ENCODE measurements at places on chromosomes 12 and 14.

DNA sequence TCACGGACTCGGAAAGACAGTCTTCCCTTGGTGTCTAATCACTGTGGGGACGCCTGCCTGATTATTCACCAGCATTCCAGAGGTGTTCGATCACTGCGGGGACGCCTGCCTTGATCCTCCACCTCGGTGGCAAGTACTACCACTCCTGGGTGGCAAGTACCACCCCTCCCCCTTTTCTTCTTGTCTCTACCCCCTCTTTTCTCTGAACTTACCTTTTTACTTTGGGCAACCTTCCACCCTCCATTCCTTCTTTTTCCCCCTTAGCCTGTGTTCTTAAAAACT lies 12.0 kb upstream of the LGMN start:
- DNase-seq = no peak

DNA sequence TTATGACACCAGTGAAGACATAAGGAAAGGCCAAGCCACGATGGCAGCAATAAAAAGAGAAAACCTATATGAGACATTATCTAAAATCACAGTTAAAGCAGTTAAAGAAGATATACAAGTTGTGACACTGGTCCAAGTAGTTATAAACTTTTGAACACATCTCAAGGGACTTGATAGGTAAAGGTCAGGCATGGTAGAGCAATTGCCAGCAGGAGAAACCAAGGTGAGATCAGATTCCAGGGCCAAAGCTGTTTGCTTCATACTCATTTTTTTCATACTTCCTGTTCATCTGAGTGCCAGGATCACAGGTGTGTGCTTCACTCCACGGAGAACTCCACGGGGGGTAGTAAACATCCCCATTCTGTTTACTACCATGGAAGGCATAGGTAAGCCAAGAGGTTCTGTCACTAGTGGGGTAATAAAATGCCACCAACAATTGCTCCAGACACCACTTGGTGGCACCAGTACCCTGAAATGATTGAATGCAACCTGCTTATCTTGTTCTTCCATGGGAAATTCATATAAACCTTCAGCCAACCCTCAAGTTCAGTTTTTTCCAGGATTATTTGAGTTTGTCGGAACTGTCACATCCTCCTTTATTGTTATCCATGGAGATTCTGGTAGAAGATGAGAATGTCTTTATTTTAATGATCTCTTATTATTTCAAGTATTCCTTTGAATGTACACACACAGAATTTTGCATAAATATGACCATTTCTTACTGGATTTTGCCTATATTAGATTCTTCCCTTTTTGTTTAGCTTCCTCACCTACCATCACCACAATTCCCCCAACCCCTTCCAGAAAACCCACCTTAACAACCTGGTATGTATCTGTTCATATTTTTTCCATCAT lies 59.2 kb upstream of the TSPAN8 start:
- no peak for DNase-seq

GRCh38 chr14:93232159-93232558 lies 25.1 kb downstream of the UBR7 start:
- no peak for DNase-seq

DNA sequence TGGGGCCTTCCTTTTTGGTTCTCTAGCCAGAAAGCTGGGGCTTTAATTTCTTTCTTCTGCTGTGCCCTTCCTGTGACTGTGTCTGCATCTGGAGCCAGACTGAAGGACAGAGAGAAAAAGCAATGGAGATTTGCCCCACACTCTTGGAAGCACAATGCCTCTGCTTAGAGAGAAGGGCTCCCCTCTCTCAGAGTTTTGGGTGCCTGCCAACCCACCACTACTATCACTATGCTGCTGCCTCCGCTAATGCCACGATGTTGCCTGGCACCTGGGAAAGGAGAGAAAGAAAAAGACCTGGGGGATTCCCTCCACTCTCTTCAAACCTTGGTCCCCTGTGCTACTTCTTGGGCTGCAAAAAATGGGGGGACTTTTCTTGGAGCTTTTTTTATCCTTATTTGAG lies 52.6 kb downstream of the TMEM260 start:
- DNase-seq = no peak

- no peak for DNase-seq
These were observed 8.1 kb downstream of the C14orf180 start for GRCh38 chr14:104587641-104588040.
